ENCODE measurements at places on chromosomes 2 and 18.

DNA sequence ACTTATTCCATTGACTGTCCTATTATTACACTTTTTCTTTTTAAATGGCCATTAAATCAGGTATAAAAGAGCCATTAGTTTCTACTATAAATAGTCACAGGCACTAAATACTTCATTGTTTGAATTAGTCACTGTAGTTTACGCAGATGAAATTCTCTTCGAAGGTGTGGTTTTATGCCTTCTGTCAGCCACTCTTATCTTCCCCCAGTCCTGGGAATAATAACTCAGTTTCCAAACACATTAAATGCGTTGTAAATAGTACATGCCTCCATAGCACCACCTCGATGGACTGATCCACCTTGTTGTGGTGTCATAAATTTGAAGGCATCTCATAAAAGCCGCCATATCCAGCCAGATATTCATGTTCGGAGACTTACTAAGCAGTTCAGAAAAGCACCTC, 72.1 kb upstream of the PARD3B start:
- no peak for DNase-seq

DNA sequence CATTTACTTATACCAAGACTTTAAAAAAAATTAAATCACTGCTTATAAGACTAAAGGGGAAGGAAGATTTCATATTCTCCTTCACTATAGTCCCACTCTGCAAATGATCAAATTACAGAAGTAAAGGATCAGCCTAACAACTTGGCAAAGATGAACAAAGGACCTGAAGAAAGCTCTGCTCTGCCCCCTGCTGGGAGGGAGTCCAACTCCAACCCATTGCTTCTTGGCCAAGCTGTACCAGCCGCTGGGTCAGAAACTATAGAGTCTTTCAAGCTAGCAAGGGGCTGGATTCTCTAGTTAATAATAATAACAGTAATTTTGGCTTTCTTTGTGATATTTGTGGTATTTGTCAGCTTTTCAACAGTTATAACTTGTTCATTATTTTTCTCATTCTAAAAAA, 927.0 kb upstream of the CRIM1 start:
- no peak for DNase-seq

DNA sequence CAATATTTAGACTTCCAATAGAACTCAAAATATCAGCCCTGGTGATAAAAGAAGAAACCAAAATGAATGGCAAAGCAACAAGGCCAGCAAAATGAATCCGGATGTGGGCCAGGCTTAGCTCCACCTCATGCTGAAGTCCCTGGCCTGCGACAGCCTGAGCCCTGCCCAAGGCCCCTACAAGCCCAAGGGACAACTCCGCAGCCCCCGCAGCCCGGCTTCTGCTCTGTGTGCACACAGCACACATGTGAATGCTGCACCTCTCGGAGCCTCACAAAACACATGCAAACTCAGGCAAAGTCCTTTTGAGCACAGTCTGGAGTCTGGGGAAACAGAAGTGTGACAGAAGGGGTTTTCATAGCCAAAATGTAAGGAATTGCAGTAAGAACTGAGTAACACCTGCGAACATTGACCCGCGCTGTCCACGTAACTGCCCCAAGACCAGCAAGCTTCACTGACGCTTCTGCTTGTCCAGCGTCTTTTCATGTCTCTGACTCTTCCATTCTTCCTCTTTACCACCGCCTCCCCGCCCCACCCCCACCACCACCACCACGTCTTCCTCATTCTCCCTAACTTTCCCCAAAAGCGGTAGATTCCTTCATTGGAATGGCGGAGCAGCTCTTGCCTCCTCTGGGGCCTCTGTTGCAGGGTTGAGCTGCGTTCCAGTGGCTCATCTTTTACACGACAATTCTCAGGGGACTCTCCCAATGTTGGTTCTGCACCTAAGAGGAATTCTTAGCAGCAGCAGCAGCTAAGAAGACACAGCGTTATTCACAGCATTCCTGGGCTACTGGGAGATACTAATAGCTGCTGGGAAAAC, 136.4 kb upstream of the COPS8 start:
- DNase-seq = no peak

DNA sequence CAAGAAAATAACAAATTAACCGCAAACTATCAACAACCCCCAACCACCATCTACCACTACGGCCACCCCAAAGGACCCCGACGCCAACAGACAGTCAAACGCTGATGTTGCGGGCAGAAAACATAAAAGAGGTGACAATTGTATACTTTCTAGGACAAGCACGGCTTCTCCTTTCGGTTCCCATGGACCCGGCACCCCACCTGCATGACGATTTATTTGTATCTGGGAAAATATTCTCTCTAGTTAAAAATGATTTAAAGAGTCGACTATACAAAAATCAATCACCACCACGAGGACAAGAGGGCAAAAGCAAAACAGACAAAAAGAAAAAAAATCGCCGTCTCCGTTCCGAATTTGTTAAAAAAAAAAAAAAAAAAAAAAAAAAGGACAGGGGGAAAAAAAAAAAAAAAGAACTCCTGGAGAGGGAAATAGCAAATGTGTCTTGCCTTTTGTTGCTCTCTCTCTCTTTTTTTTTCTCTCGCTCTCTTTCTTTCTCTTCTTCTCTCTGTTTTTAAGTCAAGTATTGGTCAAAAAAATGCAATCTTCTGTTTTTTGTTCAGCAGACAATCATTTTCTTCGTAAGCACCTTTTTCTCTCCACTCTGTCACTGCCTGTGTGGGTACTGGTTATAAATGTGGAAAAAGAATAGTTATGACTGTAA, 3.6 kb downstream of the SIX3 start:
- DNase-seq = no peak

DNA sequence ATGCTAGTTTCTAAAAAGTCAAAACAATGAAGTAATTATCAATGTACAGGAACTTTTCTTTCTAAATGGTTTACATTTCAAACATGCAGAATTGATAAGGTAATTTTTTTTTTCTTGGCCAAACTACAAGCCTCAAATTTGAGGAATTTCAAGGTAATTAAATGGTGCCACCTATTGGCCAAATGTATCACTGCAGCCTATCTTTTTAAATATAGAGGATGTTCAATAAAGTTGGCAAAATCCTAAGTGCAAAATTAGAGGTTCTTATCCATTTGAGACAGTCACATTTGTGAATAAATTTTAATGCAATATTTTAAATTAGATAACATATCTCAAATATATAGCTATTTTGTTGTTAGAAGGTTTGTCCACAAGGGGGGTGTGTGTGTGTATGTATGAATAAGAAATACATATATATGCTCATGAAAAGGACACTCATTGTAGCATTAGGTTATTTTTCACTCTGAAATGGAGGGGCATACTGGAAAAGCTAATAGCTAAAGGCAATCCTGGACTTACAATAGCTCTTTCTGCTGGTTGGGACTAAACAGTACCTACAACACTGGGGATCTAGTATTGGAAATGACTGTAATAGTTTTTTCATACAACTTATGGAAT, 26.2 kb downstream of the MMADHC start:
- DNase-seq = no peak

GRCh38 chr18:7572822-7573221, 5.7 kb downstream of the PTPRM start:
- no peak for DNase-seq

DNA sequence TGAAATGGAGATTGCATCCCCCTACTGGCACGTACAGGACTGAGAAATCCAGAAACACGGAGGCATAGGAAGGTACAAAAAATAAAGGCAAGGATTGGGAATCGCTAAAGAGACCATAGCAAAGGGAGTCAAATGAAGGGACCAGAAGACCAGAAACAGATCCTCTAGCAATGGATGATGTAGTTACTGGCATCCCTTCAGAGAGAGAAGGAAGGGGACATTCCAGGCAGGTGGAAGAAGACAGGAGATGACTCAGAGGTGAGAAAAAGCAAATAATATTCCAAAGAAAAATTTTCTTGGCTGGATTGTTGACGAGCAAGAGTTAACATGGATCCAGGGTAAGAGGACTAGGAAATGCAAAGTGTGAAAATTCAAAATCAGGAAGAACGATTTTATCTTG, 78.4 kb upstream of the FZD7 start:
- DNase-seq = no peak

DNA sequence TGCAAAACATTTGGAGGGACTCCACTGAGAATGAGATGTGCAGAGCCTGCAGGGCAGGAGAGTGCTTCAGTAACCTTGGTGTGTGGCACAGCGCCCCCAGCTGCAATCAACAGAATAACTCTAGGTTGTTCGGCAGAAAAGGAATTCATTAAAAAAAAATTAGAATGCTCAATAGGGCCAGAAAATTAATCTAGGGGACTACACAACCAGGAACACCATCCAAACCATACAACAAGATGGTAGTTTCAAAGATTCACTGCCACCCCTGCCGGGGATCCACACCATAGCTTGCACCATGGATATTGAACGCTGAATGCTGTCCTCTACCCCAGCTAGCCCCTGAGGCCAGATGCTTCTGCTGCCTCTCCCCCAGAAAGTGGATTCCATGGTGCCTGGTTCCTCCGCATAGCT, 50.1 kb downstream of the THUMPD2 start:
- no peak for DNase-seq

DNA sequence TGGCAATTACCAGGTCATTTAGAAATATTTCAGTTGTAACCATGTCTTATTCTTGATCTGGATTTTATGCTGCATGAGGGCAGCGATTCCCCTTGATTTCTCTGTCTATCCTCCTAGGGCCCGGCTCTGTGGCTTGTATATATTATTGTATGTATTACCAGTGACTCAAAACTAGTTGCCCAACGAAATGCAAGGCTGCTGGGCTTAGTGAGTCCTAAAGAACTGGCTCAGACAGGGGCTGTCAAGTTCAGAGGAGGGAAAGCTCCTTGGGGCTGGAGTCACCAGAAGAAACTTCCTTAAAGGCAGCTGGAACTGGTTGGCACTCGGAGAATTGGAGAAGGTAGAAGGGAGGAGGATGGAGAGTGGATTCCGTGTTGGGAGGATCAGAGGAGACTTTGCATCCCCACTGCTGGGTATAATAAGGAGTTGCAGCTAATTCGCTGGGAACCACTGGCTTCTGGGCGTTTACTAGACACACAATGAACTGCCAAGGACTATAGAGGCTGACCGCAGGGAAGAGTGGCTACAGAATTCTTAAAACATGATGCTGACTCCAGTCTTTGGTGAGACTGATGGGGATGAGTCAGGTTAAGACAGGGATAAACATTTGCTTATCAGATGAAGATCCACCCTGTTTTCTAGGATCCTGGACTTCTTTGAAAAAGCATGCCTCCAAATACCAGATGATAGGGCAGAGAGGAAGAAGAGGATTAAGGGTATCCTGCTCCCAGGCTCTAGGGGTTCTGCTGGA, 104.3 kb downstream of the PRKCE start:
- DNase-seq = peak; percentile 85

DNA sequence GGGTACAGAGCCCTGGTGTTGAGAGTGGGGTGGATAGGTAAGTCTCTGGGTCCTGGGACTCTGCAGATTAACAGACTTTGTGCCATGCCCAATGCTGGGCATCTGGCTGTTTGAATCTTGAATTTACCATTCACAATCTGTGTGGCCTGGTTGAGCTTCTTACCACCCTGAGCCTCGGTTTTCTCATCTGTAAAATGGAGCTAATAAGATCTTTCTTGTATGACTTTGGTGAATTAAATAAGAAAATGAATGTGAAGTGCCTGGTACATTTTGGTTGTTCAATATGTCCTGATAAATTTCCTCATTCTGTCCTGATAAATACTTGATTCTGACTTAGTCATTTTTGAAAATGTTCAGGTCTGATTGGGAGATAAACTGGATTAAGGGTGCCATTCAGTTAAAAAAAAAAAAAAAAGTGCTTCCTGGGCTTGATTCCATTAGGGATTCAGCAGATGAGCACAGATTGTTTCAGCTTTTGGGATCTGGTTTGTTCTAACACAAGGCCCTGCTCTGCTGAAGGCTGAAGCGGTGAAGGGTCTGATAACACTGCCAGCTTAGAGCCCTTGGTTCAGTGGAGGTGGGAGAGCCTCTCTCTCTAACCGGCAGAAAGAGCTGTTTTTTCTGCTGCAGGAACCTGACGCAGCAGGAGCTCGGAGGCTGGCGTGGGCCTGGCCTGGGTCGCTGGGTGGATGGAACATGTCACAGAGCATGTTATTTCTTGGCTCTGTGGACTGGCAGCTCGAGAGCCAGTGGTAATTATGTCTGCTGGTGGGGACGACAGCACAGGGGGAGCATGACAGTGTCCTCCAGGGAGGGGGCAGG, 84.5 kb upstream of the MCFD2 start:
- no peak for DNase-seq

DNA sequence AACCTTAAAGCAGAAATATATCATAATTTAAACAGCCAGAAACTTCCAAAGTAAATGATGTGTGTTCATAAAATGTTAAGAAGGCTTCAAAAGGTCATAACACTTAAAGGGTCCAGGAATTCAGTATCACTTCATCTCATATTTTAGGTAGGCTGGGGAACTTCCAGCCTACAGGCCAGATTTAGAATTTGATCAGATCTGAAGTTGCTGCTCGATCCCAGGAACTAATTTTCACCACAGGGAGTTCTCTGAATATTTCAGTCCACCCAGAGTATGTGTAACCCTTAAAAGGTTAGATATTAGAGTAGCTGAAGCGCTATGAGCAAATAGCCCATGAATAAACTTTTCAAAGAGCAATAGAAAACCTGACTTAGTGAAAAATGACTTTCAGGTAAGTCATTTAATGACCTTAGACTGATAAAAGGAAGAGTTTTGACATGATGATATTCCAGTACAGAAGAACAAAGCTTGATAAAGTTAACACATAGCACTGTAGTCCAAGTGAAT, 1.7 kb downstream of the WIPF1 start:
- no peak for DNase-seq

GRCh38 chr2:165193178-165193777, 10.6 kb downstream of the SCN3A start:
- no peak for DNase-seq

- DNase-seq = no peak
These were observed 175.2 kb upstream of the SALL3 start for GRCh38 chr18:78804206-78805030.

DNA sequence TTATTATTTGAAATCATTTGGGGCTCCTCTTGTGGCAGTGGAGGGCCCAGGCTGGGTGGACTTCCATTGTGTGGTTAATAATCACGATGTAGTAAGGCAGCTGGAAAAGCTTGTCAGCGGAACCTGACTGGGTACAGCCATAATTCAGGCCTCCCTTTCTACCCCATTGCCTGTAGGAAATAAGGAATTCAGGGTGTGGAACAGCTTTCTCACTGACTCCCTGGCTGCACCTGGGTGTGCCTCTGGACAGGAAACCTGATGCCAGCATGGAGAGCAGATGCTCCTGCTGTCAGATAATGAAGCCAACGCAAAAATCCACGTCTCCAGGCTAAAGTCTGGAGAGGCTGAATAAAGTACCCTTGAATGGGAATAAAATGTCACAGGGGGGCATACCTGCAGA, 44.2 kb downstream of the LYPD6B start:
- DNase-seq = no peak

GRCh38 chr2:150585221-150585971, 97.9 kb upstream of the RND3 start:
- no peak for DNase-seq

GRCh38 chr2:61775956-61776570, 77.8 kb downstream of the FAM161A start:
- no peak for DNase-seq

- DNase-seq = no peak
These were observed 62.8 kb downstream of the EHD3 start for GRCh38 chr2:31296641-31297287.

- DNase-seq = no peak
These were observed 26.6 kb downstream of the SALL3 start for GRCh38 chr18:79006106-79006795.

GRCh38 chr2:85974390-85974789, 85.6 kb upstream of the ST3GAL5 start:
- no peak for DNase-seq

Data from HS-5 (cell line).